Dermis microvascular lymphatic vessel endothelial cell (primary cell): ENCODE measurements at places on chromosomes 5 and 9. TPM values are rescaled to one million over a fixed set of nuclear protein-coding genes. Genes with fewer than 3 reads are reported as not detected.

- DNase-seq: no peak
These were observed 30.7 kb upstream of the PSD2 start for GRCh38 chr5:139764886-139765408.

DNA sequence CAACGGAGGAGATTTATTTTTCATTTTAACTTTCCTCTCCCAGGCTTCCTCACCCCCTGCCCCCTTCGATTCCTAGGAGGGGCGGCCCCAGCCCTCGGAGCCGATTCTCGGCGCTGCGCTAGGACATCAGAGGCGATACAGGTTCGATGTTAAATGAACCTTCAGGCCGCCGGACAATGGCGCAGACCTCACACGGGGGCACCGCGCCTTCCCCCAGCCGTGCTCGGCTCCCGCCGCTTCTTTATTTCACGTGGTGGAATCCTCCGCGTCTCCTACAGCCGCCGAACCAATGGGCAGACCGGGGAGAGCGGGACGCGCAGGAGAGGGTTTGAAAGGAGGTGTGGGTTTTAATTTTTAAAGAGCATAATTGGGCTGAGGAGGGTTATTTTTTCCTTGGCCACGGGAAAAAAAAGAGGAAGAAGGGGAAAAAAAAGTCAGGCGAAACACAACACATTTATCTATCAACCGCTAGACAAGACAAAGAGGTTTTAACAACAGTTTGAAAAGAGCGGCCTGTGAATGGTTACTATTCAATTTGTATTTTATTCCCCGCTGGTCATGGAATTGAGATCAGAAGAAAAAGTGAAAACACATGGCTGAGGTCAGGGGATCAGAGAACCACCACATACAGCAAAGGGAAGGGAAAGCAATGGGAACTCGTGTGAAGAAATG is 126.8 kb downstream of the TMEM174 start:
- DNase-seq: no peak

- DNase-seq: no peak
These were observed 236.2 kb upstream of the ADAMTSL1 start for GRCh38 chr9:18237776-18238175.

DNA sequence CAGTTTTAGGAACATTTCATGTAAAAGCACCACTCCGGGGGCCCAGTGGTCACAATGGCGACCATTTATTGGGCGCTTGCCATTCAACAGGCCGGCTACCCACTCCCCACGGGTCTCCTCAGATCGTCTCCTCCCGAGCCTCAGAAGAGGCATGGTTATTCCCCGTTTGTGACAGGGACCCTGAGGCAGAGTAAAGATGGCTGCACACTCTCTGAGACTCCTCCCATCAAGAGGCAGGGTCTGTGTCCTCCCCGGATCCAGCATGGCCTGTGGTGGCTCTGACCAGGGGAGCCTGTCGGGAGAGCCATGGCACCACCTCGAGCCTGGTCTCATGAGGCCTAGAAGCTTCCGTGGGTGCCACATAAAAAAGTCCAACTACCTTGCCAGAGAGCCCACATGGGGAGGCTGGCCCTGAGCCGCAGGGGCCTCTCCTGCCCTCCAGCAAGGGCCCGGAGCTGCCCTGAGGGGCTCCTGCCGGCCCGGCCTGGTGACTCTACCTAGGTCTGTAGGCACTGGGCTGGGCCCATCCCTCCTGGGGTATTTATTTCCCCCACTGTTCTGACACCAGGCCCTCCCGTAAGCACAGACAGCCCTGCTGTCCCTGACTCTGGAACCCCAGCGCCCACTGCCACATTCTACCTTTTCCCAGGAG is 90.8 kb downstream of the VAV2 start:
- DNase-seq: no peak

DNA sequence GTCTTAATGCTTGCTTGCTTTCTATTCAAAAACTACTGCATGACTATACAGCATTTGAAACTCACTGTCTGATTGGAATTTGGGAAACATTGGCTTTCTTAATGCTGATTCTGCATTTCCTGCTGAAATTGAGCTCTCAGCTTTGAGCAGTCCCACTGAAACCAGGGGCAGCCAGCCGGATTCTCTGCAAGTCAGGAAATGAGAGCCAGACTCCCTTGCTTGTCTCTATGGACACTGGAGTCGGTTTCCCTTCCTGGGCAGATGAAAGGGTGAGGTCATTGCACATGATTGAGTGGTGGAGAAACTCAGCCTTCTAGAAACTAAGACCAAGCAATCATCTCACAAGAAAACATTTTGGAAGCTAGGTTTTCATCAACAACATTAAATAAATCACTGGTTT is 119.7 kb upstream of the SPATA31C2 start:
- no peak for DNase-seq

DNA sequence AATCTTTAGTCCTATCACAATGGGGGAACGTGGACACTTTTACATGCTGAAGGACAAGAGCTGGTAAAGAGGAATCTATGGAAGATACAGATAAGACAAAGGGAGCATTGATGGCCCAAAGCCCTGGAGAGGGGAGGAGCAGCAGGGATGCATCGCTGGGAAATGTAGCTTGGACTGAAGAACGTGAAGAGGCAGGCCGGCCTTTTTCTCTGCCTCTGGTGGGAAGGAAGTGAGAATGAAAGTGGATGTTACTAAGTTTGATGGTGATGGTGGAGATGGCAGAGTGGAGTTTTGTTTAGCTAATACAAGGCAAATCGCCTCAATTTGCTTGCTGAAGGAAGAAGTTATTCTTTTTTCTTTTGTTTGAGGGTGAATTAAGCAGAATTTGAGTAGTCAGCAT is 124.6 kb upstream of the TAF11L2 start:
- DNase-seq: no peak

GRCh38 chr9:137820161-137820855 is 57.3 kb upstream of the CACNA1B start:
- no peak for DNase-seq

GRCh38 chr5:624118-624950 is 12.2 kb downstream of the CEP72 start:
- no peak for DNase-seq

DNA sequence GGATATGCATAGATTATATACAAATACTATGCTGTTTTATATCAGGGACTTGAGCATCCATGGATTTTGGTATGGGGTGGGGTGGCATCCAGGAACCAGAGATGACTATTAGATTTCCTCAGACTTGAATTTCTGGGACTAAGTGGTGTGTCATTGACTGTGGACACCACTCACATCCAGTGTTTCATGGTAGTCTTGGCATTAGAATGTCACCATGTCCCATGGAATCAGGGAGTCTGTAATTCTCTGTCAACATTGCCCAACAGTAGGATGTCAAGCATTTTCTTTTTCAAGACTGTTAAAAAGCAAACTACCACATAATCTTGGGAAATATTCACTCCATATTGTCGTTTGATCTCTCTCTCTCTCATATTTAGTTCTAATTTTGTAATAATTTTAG is 13.1 kb downstream of the ISOC1 start:
- no peak for DNase-seq

- no peak for DNase-seq
These were observed 85.7 kb upstream of the SHB start for GRCh38 chr9:38154501-38155421.

DNA sequence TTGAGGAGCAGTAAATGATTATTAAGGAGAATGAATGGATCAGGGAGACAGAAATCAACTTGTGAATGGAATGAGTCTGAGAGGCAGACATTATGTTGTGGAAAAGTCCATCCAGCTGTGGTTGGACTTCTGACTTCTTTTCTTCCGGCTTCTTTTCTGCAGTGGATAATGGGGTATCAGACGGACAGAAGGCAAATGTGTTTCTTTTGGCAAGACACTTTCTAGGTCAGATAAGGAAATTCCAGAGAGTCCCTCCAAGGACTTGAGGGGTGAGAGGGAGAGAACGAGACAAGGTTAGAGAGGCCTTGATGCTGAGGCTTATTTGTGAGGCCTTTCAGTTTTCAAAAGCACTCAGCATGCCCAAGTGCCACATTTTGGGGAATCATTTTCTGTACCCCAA is 17.1 kb upstream of the GRHPR start:
- DNase-seq: no peak

GRCh38 chr9:109253637-109254284 is 67.1 kb downstream of the EPB41L4B start:
- no peak for DNase-seq

GRCh38 chr5:168883991-168884390 is 304.8 kb upstream of the PANK3 start:
- no peak for DNase-seq

Gene PCDHB12
- total RNA-seq: 0.26 and 0.76 TPM in 2 replicates

Gene GPRIN1
- 4.5 and 4.8 TPM in 2 replicates for total RNA-seq

Gene TAS2R1
- not detected in 2 replicates for total RNA-seq

Gene PTGES
- 0.25 and 0.26 TPM in 2 replicates for total RNA-seq
